Osteocyte (in vitro differentiated cells): ENCODE measurements at places on chromosomes 7 and 10. TPM values are rescaled to one million over a fixed set of nuclear protein-coding genes. Genes with fewer than 3 reads are reported as not detected.

MICU1 gene
- 58.9 and 66.3 TPM in 2 replicates for total RNA-seq

ZPBP gene
- not detected in 2 replicates for total RNA-seq

BAIAP2L1 gene
- 8.6 and 10.9 TPM in 2 replicates for total RNA-seq

CHAT gene
- total RNA-seq = not detected in 2 replicates

SMO gene
- total RNA-seq = 40.2 and 41.6 TPM in 2 replicates

NKX2-3 gene
- not detected in 2 replicates for total RNA-seq

ICA1 gene
- total RNA-seq = 1.7 and 2.2 TPM in 2 replicates

- H3K4me3 ChIP-seq = no peak overlapping the region
- H3K27me3 ChIP-seq = peaks cover 49% of the 10 kb centered on the region
- DNase-seq = no peak
- no peaks in the 10 kb centered on the region for H3K4me1 ChIP-seq
These were observed 4.4 kb downstream of the MRLN start for GRCh38 chr10:59748834-59749233.

DNA sequence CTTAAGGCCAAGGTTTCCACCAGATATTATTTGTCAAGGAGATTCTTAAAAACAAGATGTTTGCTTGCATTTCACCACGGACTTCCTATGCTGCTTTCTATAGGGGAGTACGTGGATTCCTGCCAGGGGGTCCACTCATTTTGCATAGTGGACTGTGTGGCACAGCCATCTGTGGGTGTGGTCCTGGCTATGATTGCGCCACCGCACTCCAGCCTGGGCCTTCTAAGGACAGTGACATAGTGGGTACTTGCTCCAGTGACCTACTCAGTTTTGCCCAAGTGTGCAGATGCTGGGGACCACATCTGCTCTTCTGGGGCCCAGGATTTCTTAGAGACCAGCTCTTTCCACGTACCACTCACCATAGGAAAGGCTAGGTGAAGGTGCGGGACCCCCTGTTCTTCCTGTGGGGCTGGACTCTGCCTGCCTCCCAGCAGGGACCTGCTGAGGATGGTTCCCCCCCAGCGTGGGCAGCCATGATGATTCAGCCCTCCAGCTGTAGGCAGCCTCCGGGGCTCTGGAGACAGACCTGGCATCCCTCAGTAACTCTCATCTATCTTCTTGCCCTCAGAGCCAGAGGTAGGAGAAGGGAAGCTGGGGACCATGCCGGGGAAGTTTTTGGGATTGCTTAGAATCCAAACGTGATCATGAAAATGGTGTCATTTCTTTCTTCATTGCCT, 42.9 kb downstream of the HK1 start:
- H3K4me1 ChIP-seq = peaks cover 45% of the 10 kb centered on the region
- H3K27ac ChIP-seq = peak overlapping the region; percentile 3
- H3K27me3 ChIP-seq = no peaks in the 10 kb centered on the region
- DNase-seq = no peak

GRCh38 chr7:87451187-87451586, 24.3 kb downstream of the ABCB4 start:
- H3K36me3 ChIP-seq = no peaks in the 10 kb centered on the region
- no peak overlapping the region for H3K4me3 ChIP-seq
- no peak overlapping the region for H3K27ac ChIP-seq
- no peak for DNase-seq

- no peaks in the 10 kb centered on the region for H3K27me3 ChIP-seq
- no peak for DNase-seq
- no peak overlapping the region for H3K4me3 ChIP-seq
- H3K36me3 ChIP-seq = peaks cover 6% of the 10 kb centered on the region
These were observed 54.7 kb downstream of the MINPP1 start for GRCh38 chr10:87559392-87559791.

- H3K36me3 ChIP-seq = no peaks in the 10 kb centered on the region
- no peak for DNase-seq
- H3K4me3 ChIP-seq = no peak overlapping the region
- peaks cover 12% of the 10 kb centered on the region for H3K27me3 ChIP-seq
- peak overlapping the region; percentile 54 for H3K27ac ChIP-seq
These were observed 44.4 kb upstream of the USP6NL start for GRCh38 chr10:11655836-11656235.

DNA sequence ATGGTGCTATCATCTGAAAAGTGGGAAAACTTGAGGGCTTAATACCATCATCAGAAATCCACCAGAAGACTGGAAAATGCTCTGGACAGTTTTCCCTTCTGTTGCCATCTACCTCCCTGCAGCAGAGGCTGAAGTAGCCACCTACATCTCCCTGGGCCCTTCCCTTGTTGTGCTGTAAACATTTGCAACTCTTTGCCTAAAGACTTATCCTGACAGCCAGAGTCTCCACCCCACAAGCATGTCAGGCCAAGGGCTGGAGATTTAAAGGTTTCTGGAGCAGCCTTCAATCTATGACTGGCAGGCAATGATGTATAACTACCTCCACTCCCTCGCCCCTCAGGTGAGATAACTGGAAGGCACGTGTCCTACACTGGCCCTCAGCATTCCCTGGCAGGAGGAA, 29.7 kb upstream of the INMT start:
- H3K36me3 ChIP-seq = no peaks in the 10 kb centered on the region
- no peak for DNase-seq
- peaks cover 31% of the 10 kb centered on the region for H3K27me3 ChIP-seq

- H3K36me3 ChIP-seq = no peaks in the 10 kb centered on the region
- H3K27me3 ChIP-seq = peaks cover 35% of the 10 kb centered on the region
- peaks cover 10% of the 10 kb centered on the region for H3K4me1 ChIP-seq
These were observed 150.3 kb upstream of the FAM20C start for GRCh38 chr7:41917-42565.

- peaks cover 11% of the 10 kb centered on the region for H3K4me1 ChIP-seq
- H3K4me3 ChIP-seq = no peak overlapping the region
- peaks cover 2% of the 10 kb centered on the region for H3K36me3 ChIP-seq
- no peaks in the 10 kb centered on the region for H3K27me3 ChIP-seq
- H3K27ac ChIP-seq = no peak overlapping the region
These were observed 22.0 kb downstream of the FAM171A1 start for GRCh38 chr10:15349112-15349511.

DNA sequence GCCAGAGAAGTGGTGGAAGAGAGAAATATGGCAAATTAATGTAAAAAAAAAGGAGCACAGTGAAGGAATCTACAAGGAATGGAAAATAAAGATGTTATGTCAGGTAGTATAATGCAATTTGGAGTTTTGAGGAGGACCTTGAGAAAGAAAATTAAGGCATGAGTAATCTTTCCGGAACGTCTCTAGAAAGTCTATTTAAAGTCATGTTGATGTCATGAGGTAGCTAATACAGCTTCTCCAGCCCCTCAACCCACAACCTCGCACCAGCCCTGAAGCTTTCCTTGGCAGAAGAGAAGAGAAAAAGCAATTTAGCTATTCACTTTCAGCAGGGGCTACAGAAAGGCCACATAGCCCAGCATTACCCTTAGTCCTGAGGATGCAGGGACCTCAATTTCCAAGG, 22.5 kb downstream of the TRDMT1 start:
- no peaks in the 10 kb centered on the region for H3K36me3 ChIP-seq
- DNase-seq = no peak
- H3K27ac ChIP-seq = no peak overlapping the region
- H3K4me1 ChIP-seq = peaks cover 22% of the 10 kb centered on the region

DNA sequence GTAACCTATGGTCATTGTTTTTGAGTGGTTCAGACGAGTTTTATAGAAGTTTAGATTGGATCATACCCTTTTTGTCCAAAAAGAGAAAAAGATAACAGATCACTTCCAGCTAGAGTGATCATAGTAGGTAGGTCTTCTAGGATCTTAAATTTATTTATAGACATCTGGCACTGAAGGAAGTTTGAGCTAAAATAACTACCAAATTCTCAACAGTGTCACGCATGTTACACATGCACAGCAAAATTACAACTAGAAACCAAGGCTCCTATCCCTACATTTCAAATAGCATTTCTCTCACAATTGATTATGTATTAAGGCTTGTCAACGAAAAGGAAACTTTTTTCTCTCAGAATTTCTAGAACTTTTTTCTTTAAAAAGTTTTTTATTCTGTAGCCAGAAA, 2.3 kb downstream of the CALU start:
- DNase-seq = no peak
- H3K27ac ChIP-seq = peak overlapping the region; percentile 97
- H3K4me3 ChIP-seq = peak overlapping the region; percentile 91

DNA sequence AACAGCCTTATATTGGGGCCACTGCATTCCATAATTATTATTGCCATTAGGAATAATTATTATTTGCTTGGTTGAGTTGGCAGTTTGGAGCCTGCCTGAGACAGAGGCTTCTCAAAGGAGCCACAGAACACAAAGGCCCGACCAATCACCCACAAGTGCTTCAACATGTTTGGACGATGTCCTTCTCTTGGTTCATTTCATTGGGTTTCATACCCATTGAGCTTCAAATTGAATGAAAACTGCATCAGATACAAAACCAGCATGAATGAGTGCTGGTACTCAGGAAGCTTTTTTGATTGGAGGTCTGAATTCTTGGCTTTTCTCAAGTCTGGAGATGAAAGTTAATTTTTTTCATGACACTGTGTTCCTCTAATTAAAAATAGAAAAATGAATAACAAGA, 168.3 kb downstream of the CREB5 start:
- H3K4me3 ChIP-seq = no peak overlapping the region
- peaks cover 4% of the 10 kb centered on the region for H3K4me1 ChIP-seq
- no peak for DNase-seq
- H3K27ac ChIP-seq = no peak overlapping the region
- H3K27me3 ChIP-seq = no peaks in the 10 kb centered on the region

DNA sequence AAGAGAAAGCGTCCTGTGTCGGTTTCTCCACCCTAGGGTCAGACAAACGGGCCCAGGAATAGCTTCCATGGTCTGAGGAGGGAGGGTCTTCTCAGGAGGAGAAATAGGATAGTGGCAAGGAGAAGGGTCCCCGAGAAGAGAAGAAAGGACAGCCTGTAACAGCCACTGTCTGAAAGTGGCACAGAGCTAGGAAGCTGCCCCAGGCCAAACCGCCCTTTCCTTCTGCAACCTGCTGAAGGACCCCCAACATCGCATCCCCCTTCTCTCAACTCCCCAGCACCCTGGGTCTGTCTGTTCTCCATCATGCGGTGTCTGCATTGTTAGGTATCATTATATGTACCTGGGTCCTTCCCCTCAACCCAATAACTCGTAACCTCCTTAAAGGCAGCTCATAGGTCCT, 47.1 kb downstream of the COL17A1 start:
- DNase-seq = no peak
- no peak overlapping the region for H3K27ac ChIP-seq
- peaks cover 1% of the 10 kb centered on the region for H3K27me3 ChIP-seq
- no peak overlapping the region for H3K4me3 ChIP-seq

DNA sequence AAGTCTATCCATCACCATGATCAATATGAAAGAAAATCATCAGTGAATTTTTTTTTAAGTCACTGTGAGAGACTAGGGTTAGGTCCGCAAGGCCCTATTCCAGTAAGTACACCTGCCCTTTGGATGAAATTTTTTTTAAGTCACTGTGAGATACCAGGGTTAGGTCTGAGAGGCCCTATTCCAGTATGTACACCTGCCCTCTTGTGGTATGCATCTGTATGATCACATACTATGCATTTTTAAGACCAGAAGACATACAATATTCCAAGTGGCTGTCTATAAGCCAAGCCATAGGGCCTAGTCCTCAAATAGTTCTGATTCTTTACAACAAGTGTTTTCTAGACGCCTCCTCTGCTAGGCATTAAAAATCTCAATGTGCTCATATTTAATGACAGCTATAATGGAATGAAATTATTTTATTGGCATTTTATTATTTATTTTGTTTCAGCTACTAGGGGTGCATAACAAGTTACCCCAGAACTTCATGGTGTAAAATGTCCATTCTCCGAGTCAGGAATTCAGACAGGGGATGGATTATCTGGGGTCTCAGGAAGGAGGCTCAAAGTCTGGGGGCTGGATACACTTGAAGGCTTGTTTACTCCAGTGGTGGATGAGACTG, 53.1 kb downstream of the TEX36 start:
- H3K36me3 ChIP-seq = no peaks in the 10 kb centered on the region
- peaks cover 29% of the 10 kb centered on the region for H3K27me3 ChIP-seq
- DNase-seq = no peak
- H3K4me1 ChIP-seq = no peaks in the 10 kb centered on the region
- no peak overlapping the region for H3K4me3 ChIP-seq

- H3K27me3 ChIP-seq = no peaks in the 10 kb centered on the region
- H3K27ac ChIP-seq = no peak overlapping the region
- H3K36me3 ChIP-seq = no peaks in the 10 kb centered on the region
- H3K4me3 ChIP-seq = no peak overlapping the region
These were observed 142.4 kb downstream of the ADCY1 start for GRCh38 chr7:45716380-45717203.

DNA sequence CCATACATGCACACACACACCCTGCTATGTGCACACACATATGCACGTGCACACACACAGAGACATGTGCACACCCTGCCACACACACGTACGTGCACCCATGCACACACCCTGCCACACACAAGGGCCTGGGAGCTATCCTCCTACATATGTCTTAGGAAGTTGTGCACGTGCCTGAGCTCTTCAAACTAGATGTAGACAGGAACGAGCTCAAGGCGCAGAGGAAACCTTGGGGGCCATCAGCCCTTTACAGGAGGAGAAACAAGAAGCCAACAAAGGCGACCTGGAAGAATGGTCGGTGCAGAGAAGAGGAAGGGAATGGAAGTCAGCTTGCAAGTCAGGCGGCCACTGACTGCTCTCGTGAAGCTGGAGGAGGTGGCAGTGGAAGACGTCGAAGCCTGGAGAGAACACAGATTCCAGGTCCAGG, 58.7 kb downstream of the AOC1 start:
- H3K36me3 ChIP-seq = no peaks in the 10 kb centered on the region
- H3K4me3 ChIP-seq = no peak overlapping the region
- H3K27me3 ChIP-seq = peaks cover 32% of the 10 kb centered on the region
- H3K4me1 ChIP-seq = no peaks in the 10 kb centered on the region

- peaks cover 17% of the 10 kb centered on the region for H3K27me3 ChIP-seq
- no peak overlapping the region for H3K27ac ChIP-seq
- H3K4me3 ChIP-seq = no peak overlapping the region
- H3K4me1 ChIP-seq = peaks cover 6% of the 10 kb centered on the region
These were observed 10.6 kb upstream of the SLC18A3 start for GRCh38 chr10:49599546-49599945.

- H3K27ac ChIP-seq = no peak overlapping the region
- no peaks in the 10 kb centered on the region for H3K4me1 ChIP-seq
- H3K4me3 ChIP-seq = no peak overlapping the region
- peaks cover 9% of the 10 kb centered on the region for H3K27me3 ChIP-seq
These were observed 174.8 kb upstream of the PRPS1L1 start for GRCh38 chr7:18202315-18203045.

GRCh38 chr10:127740596-127740995, 3.6 kb downstream of the FOXI2 start:
- H3K27ac ChIP-seq = no peak overlapping the region
- no peak overlapping the region for H3K4me3 ChIP-seq
- H3K4me1 ChIP-seq = no peaks in the 10 kb centered on the region
- no peaks in the 10 kb centered on the region for H3K36me3 ChIP-seq
- no peak for DNase-seq
